ENCODE measurements at places on chromosomes 6 and 20.

- no peak for DNase-seq
These were observed 66.7 kb upstream of the ZNF217 start for GRCh38 chr20:53660078-53660909.

GRCh38 chr6:107345393-107345792, 114.0 kb downstream of the PDSS2 start:
- peak; percentile 27 for DNase-seq

DNA sequence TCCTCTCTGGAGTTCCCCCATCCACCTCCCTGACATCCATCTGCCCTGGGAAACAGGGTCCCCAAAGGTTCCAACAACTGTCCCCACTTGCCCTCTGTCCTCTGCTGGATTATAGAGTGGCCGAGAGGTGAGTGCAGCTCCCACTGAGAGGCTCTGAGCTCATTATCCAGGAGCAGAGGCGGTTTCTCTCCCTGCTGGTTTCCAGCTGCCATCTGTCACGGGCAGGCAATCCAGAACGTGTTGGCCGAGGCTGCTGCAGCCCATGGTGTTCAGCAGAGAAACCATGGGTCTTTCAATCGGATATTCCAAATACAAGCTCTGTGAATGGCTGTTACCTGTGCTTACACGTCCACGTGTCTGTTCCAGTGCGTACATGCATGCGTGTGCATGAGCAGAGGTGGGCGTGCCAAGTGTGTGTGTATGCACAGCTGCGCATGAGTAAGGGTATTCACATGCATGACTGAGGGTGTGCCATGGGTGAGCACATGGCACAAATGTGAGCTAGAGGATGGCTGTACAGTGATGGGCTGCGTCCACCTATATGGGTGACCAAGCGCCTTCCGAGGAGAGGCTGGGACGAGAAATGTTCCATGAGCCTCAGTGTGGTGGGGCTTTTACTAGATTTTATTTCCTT, 183.7 kb upstream of the PMEPA1 start:
- no peak for DNase-seq

DNA sequence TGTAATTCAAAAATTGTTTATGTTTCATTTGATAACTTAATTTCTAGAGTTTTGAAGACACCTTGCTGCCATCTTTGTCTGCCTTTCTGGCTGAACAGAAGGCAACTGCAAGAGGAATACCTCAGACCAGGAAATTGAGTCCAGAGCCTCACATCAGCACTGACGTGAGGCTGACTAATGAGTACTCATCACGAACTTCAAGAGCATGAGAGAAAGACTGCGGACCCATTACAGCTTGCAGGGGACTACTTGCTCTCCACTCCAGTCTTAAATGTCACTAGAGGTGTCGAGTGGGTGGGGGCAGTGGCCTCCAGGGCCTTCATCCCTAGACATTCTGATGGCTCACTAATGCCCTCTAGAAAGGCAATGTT, 109.5 kb upstream of the SSTR4 start:
- DNase-seq: no peak

GRCh38 chr6:5541751-5542432, 280.6 kb downstream of the FARS2 start:
- DNase-seq: peak; percentile 11

All from dermis microvascular lymphatic vessel endothelial cell (primary cell).